Stimulated activated CD4-positive, alpha-beta T cell treated with anti-CD3 and anti-CD28 coated beads, Interleukin-4, amount 100 ng/mL, for 48 hours (primary cell): ENCODE measurements at places on chromosomes 2 and 18.

GRCh38 chr18:5558851-5559250 is 15.1 kb upstream of the EPB41L3 start:
- DNase-seq: no peak

- no peak for DNase-seq
These were observed 51.9 kb upstream of the FANCL start for GRCh38 chr2:58293056-58293455.

GRCh38 chr2:55164534-55165480 is 67.3 kb downstream of the CLHC1 start:
- no peak for DNase-seq

GRCh38 chr2:25054720-25055119 is 12.8 kb downstream of the EFR3B start:
- no peak for DNase-seq

- no peak for DNase-seq
These were observed 121.8 kb upstream of the RIOK3 start for GRCh38 chr18:23331091-23331920.

- DNase-seq: no peak
These were observed 267.3 kb downstream of the SPAG16 start for GRCh38 chr2:213551526-213551925.

DNA sequence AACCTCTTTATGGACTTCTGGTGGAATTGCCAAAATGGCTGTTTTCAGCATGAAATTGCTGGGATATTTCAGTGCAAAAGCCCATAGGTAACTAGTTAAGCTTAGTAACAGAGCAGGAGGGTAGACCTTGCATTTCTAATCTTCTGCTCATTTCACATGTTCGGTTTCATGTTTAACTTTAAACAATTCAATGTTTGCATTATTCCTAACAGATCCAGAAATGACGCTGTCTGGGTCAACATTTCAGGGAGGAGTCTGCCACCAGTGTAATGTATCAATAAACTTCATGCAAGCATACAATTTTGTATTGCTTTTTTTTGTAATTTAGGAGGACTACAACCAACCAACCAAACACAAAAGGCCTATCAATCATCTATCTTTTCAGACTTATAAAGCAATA is 22.4 kb downstream of the CABYR start:
- DNase-seq: no peak

- DNase-seq: no peak
These were observed 135.7 kb downstream of the USP34 start for GRCh38 chr2:61335187-61335586.

- DNase-seq: peak; percentile 42
These were observed 1.3 kb downstream of the CIAO1 start for GRCh38 chr2:96267159-96267971.

DNA sequence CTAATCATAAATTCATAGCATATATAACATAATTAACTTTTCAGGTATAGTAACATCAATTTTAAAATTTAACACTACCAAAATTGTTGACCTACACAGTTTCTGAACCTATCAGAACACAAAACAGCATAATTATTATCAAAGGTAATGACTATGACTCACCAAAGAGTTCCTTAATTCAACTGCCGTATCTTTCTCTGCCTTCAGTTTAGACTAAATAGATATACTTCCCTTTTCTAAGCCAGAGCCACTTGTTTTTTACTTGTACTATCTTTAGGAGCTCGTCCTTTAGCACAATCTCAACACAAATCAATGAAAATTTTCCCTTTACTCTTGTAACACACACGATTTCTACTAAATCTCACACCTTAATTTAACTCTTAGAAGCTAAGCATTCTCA is 54.4 kb downstream of the CCDC88A start:
- no peak for DNase-seq

DNA sequence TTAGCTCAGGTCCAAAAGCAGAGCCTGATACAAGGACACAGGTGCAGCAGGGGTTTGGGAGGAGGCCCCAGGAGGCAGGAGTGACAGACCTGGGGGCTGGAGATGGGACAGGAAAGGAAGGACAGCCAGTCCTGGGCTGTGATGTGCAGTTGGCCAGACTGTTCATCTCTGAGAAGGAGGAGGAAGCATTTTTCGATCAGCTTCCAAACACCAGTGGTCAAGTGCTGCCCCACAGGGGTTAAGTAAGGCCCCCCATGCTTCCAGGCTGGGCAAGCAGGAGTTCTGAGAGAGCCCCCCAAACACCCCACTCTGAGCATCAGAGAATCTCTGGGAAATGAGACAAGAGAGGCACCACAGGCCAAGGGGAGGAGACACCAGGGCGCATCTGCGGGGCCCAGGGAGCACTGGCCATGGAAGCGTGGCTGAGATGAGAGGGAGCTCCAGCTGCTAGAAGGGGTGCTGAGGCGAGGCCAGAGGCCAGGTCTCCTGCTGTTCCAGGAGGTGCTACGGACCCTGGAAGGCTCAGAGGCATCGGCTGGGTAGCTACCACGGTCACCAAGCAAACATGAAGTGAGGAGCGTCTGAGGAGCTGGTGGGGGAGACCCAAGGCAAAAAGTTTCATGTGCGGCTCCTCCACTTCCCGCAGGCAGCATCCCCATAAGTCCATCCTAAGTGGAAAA is 5.6 kb upstream of the HDAC4 start:
- DNase-seq: no peak

GRCh38 chr2:55923091-55923981 is at the start of gene EFEMP1:
EFEMP1 (minus strand) TSS chr2:55923782; CDS start chr2:55922440, 1,342 bp downstream.
- no peak for DNase-seq

DNA sequence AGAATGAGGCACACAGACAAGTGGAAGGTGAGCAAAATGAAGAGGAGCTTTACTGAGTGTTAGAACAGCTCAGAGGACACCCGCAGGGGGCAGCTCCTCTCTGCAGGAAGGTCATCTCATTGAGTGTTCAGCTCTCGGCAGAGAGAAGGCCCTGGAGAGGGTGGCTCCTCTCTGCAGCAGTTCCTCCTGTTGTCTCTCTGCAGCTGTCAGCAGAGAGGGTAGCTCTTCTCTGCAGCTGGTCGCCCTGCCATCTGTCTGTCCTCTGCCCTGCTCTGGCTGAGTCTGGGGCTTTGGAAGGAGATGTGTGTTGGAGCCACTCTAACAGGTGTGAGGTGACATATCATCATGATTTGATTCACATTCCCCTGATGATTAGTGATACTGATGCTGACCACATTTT is 6.8 kb upstream of the SNTG2 start:
- DNase-seq: no peak

GRCh38 chr2:69449906-69450305 is 12.7 kb upstream of the NFU1 start:
- no peak for DNase-seq

GRCh38 chr2:85787282-85787980 is 33.6 kb downstream of the ATOH8 start:
- DNase-seq: no peak

- no peak for DNase-seq
These were observed 579 bp downstream of the ARHGEF4 start for GRCh38 chr2:130837175-130837810.

- no peak for DNase-seq
These were observed 62.2 kb downstream of the GALNT14 start for GRCh38 chr2:31075941-31076590.
